ENCODE measurements at places on chromosomes 7 and 10. TPM values are rescaled to one million over a fixed set of nuclear protein-coding genes. Genes with fewer than 3 reads are reported as not detected.

The FXYD4 gene
- not detected for total RNA-seq

The ACHE gene
- total RNA-seq: not detected

The NAPEPLD gene
- total RNA-seq: 3.4 TPM

The OR6B1 gene
- not detected for total RNA-seq

DNA sequence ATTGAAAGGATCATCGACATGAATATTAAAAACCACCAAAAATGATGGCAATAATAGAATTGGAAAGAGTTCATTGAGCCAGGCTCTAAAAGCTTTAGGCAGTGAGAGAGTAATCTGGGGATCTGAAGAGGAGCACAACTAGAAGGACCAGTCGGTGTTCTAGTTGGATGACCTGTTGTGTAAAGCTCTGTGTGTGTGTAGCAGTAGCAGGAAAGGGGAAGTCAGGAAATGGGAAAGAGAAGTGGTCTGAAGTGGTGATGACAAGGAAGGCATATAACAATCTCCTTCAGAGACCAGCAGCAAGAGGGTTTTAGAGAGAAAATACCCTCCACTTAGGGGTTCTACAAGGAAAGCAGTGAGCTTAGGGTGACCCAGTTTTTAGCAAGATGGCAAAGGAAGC lies 539.2 kb downstream of the HTR7 start:
- no peak for DNase-seq

DNA sequence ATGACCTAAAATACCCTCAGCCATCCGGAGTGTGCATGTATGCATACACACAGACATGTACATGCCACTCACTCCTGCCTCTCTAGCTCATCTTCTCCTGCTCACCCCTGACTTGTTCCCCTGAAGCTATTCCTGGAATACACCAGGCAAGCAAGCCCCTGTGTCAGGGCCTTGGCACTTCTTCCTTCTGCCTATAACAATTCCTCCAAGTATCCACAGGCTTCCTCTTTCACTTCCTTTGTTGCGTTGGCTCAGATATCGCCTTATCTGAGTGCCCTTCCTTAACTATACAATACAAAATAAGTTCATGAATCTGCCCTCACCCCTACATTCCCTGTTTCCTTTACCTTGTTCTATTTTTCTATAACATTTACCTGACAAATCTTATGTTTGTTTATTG lies 88.8 kb downstream of the NOD1 start:
- no peak for DNase-seq

- DNase-seq: peak; percentile 35
These were observed 57.4 kb upstream of the SVIL start for GRCh38 chr10:29692121-29692539.
